Activated gamma-delta T cell treated with Interleukin-2 at 50 U/mL for 16 hours (primary cell): ENCODE measurements at places on chromosomes 1 and 21.

DNA sequence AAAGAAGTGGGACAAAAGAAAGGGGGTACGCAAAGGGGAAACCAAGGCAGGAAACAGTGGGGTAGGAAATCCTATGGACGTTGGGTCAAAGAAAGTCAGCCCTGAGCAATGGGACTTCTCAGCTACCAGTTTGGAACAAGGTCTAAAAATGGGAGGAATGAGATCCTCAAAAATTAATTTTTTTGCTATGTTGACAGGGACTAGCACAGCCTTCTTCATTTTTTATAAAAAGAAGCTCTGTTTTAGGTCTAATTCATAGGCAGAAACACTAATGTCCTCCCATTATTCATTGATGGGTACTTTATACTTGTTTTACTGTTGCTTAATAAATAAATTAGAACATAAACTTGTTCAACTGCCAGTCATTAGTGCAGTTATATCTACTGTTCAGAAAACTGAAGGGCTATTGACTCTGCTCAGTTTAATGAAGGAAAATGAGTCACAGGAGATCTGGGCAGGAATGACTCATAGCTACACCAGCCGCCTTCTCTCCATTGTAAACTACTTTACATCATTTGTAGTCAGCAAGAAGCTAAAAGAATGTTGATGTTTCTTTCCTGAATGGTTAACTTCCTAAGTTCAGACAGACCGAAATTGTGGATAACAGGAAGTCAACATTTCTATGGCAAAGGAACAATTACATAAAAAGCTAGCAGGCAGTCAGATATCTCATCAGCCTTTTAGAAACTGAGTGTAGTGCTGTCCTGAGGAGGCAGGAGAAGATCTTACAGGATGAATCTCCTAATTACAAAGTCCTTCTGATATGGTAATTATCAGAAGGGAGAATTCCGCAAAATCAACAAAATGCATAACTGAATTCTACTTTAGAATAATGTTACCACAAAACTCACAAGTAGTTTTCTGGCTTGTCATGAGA, 356.4 kb upstream of the PKN2 start:
- no peak for DNase-seq

GRCh38 chr1:73144311-73144710, 862.0 kb upstream of the NEGR1 start:
- DNase-seq, result no peak

- no peak for DNase-seq
Measured at GRCh38 chr1:214124281-214124805, 136.6 kb downstream of the PROX1 start.

- DNase-seq, result no peak
Measured at GRCh38 chr1:228074954-228075730, 7.4 kb upstream of the ARF1 start.

DNA sequence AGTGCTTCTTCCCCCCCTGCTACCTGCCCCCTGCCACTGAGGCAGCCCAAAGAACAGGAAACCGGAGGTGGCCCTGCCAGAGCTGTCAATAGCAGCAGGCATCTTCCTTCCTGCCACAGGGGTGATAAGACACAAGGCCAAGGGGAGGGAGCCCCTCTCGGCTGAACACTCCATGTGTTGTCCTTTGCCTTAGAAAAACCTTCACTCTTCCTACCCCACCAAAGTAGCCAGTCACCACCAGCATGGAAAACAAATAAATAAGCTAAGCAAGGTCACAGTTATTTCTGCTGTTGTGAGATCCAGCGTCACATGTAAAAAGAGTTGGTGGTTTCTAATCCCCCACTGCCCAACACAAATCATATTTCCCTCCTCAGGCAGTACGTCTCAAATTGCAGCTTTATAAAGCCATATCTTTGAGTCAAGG, 104.8 kb upstream of the DPT start:
- DNase-seq, result peak; percentile 24

- peak; percentile 38 for DNase-seq
Measured at GRCh38 chr1:179706339-179706941, 36.7 kb upstream of the FAM163A start.

- no peak for DNase-seq
Measured at GRCh38 chr1:228836427-228836826, 101.1 kb downstream of the RHOU start.

DNA sequence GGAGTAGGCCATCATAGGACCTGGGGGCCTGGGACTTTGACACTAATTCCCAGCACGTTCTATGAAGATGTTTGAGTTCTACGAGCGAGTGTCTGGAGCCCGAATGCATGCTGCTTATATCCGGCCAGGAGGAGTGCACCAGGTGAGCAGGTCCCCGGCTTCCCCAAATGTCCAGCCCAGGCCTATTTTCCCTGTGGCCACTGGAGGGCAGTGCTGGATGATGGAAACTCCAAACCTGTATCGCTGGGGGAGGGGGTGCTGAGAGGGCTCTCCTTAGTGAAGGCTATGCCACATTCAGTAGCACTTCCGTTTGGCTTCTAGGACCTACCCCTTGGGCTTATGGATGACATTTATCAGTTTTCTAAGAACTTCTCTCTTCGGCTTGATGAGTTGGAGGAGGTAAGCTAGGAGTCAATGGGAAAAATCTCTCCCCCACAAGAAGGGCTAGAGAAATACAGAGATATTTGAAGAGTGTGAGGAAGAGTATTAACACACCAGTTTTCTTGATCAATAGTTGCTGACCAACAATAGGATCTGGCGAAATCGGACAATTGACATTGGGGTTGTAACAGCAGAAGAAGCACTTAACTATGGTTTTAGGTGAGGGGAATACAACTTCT, 5.2 kb upstream of the FCER1G start:
- DNase-seq, result peak; percentile 70

GRCh38 chr1:89064632-89065031, 376 bp downstream of the GBP1 start:
- no peak for DNase-seq

- DNase-seq, result no peak
Measured at GRCh38 chr21:29829564-29830275, 110.1 kb downstream of the GRIK1 start.

DNA sequence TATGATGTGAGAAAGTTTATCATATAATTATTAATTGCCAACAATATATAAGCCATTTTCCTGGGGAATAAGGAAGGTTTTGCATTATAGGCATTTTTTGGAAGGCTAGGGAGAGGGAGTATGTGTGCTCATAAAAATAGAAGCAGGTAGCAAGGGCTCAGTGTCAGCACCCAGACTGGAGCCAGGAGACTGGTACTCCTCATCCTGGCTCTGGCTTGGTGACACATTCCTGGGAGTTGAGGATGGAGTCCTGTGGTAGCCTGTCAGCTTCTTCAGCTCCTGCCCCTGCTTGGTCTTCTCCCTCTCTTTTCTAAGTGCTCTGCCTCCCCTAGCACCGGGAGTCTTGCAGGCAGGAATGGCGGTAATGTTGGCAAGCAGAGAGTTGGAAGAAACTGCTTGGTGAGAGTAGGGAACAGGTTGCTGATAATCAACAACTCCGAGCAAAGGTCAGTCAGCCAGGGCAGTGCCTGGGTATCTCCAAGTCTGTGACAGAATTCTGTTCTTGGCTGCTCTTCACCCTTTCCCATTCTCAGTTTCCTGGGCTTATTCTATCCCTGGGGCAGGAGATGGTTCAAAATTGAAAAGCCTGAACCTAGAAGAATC, 23.0 kb downstream of the GIPC2 start:
- no peak for DNase-seq

DNA sequence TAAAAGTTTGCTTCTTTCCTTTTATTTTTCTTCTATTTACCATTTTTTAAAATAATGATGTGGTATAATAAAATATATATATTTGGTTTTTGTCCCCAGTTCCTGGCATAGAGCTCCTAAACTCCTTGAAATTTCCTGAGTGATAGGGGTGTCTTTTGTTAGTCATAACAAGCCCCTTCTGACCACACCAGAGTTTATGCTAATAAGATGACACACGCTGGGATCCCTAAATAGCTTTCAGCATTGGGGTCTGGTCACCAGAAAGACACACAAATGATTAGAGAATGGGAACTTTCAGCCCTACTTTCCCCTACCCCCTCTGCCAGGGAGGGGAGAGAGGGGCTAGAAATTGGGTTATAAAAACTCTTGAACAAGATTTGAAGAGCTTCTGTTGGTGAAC, 56.2 kb downstream of the COL24A1 start:
- no peak for DNase-seq

DNA sequence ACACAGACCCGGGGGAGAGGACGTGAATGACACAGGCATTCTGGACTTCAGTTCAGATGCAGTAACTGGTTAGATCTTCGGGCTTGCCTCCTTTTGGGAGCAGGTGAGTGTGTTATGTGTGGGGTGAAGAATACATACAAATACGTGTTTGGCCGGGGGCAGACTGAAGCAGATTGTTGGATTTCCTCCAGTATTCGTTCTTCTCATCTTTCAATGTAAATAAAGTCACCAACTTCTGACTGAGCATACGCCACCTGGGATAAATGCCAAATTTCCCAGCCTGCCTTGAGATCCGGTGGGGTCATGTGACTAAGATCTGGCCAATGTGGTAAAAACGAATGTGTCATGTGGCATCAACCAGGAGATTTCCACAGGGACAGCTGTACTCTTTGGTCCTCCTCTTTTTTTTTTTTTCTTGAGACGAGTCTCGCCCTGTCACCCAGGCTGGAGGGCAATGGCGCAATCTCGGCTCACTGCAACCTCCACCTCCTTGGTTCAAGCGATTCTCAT, 189.8 kb downstream of the RGS7 start:
- DNase-seq, result no peak

GRCh38 chr1:11777658-11778322, 15.8 kb downstream of the C1orf167 start:
- DNase-seq, result no peak

DNA sequence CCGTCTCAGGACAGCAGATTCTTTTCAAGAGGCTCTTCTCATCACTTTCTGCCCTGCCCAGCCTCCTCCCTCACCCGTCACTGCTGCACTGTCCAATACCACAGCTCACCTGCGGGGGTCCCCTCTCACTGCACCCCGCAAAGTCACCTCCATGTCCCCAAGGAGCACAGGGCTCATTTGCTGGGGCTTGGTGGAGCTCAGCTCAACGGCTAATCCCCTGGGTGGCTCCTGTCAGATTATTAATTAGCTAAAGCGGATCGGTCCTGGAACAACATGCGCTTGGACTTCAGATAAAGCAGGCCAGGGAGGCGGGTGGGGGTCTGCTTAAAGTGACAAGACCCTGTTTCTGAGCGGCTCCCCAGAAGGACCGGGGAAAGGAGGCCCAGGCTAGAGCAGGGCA, 43.1 kb downstream of the CASZ1 start:
- no peak for DNase-seq
